ENCODE measurements at places on chromosomes 16 and 17.

DNA sequence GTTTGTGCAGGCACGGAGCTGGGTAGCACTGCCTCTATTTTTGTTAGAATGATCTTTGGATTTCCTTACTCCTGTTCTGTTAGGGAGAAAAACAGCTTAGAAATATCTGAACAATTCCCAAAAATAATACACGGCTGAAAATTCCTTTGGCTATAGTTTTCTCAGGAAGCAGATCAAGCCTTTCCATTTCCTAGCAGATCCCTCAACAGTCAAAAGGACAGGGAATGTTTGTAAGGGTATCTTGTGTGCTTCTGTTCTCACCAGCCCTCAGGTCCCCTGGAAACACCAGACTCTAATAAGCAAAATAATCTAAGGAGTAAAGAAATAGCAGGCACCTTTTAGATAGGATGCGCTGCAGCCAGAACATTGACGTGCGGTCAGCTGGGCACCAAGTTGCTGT, 30.5 kb upstream of the WSB1 start:
- no peak for DNase-seq

DNA sequence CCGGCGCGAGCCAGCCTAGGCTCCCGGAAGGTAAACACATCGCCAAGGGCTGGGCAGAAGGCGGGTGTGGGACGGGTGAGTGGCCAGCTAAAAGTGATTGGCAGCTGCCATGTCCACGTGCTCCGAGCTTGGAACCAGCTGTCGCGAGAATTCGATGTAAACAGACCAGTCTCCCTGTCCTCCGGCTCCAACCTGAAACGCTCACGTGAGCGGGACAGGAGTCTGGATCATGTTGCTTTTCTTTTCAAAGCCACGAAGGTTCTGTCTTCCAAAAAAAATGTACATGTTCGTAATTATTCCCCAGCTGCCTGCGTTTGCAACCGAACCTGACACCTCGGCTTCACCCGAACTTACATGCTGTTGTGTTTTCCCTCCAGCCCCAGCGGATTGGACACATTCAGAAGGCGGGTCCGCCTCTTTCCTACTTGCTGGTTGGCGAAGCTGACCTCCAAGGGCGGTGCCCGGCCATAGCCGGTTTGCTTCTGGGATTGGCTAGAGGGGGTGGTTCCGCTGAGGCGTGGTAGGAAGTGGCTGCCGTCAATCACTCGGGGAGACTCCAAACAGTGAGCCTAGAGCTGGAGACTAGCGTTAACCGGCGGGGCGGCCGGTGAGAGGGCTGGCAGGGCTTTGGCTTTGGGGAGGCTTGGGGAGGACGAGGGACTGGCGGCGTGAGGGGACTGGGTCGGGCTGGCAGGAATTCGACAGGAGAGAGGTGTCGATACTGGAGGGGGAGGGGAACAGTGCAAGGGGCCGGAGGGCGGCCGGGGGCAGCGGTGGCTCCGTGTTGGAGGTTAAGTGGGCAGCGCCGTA, at the start of gene BCAS3:
TSS of gene BCAS3 (plus strand) at position 544 of the 810 bp plus-strand sequence.
- DNase-seq = peak; percentile 100

- DNase-seq = no peak
These were observed 9.7 kb upstream of the WDR45B start for GRCh38 chr17:82657926-82658325.

DNA sequence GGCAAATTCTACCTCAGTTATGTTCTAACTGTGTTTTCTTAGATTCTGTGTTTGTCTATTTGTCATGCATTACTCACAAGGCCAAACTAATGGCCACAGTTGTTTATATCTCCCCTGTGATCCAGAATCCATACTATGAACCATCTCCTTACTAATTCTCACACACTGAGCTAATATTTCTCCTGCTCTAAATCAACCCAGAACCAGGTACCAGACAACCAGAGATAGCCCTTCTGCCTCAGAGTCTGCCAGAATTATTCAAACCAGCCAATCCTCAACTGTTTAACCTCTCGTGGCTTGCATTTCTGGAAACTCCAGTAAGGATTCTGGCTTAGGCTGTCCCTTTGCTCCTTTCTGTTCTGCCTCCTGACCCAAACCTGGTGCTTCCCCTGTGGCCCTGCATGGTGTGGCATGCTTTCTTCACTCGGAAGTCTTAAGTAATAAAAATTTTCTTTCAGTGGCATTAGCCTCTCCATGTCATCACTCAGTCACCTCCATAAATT, 59.4 kb downstream of the EFCAB5 start:
- no peak for DNase-seq

DNA sequence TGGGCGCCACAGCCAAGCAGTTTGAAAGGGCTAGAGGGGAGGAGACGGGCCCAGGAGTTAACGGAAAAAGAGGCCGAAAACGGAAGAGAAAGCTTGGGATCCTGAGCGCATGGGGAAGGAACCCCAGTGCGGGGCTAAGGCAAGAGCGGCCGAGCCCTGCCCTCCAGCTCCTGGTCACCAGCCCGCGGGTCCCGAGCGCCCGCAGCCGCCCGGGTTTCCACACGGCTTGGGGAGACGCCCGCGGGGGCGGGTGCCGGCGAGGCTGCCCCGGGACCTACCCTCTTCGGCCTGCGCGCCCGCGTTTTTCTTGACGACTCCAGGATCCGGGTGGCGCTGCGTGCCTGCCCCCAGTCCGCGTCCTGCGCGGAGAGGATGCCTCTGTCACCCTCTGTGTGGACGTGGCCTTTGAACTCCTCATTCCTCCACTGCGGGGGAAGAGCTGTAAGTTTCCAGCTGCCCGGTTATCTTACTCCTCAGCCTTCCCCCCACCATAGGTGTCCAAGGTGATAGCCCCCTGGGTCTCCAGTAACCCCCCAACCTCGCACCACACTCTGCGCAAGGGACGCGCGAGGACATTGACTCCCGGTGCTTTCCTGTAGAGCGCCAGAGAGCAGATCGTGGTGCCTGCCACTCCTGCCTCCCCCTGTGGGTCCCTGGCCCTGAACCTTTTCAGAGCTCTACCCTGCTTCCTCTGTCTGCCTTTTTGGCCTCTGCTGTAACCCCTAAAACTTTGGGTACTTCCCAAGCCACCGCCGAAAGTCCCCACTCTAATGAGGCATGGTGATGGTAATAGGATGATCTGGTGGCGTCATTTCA, 1.7 kb upstream of the CDH11 start:
- DNase-seq = no peak

DNA sequence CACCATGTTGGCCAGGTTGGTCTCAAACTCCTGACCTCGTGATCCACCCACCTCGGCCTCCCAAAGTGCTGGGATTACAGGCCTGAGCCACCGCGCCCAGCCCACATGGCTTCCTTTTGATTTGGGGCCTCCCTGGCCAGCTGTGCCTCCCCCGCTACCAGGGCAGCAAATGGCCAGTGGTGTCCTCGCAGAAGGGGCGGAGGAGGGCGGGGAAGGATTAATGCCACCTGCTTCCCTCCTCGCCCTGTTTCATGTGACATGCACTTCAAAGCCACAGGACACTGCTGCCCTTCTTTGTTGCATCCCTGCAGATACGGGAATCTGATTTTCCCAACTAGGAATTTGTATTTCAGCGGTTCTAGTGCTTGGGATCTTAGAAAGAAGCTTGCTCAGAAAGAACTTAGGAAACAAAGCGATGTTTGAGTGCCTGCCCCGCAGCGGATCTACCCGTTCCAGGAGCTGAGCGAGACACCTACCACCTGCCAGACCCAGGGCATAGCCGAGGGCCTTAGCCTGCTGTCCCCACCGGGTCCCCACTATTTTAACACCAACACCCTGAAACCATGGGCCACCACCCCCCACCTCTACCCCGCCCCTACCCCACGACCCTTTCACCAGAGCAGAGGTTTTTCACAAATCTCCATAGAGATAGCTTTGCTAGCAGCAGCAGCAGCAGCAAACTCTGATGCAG, 37.7 kb upstream of the CCDC182 start:
- no peak for DNase-seq

- peak; percentile 41 for DNase-seq
These were observed 30.4 kb upstream of the FBXW10B start for GRCh38 chr17:15649861-15650421.

- DNase-seq = no peak
These were observed 1.5 kb downstream of the N4BP1 start for GRCh38 chr16:48608452-48608851.

GRCh38 chr16:90018297-90018651, 982 bp downstream of the DBNDD1 start:
- DNase-seq = no peak

DNA sequence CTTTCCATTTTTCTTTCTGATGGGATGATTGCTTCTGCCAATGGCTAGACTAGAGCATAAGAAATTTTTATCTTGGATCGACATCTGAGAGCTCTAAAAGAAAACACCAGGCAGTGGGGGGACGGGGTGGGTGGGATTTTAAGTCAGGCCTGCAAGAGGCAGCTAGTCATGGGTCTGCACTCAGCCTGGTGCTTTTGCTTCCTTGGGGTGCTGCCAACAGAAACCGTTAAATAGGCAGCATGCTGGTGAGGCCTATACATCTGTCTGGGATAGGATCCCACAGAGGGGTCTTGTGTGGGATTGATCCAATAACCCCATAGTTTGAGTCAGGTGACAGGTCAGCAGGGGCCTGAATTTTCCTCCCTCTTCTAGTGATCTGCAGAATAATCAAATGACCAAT, 26.9 kb downstream of the ZNRF1 start:
- peak; percentile 68 for DNase-seq

- no peak for DNase-seq
These were observed 17.8 kb upstream of the ITGAE start for GRCh38 chr17:3818786-3819185.

- DNase-seq = peak; percentile 49
These were observed 7.4 kb upstream of the EFCAB13 start for GRCh38 chr17:47316311-47316710.

DNA sequence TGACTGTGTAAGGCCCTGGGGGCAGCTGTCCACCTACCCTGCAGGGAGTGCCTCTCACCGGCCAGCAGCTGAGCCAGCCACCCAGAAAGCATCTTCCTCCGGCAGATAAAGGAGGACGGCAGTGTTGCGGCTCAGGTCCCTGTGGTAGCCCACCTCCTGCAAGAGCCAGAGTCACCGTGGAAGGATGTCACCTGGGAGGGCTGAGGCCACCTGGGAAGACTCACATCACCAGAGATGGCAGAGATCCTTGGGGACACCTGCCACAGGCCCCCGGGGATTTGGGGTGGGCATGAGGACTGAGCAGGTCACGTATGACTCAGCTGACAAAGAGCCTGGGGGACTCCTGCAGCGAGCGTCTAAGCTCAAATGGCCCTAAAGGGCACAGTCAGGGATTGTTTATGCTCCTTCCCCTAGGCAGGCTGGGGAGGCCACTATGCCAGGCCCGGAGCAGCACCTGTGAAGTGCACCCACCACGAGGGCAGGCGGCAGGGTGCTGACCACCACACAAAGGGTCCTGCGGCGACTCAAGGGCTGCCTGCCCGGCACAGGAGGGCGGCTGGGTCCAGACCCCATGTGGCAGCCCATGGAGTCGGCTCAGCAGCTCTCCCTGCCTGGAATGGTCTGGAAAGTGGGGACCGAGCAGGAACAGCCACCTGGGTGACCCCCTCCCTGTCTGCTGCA, 44.1 kb downstream of the TNFRSF13B start:
- DNase-seq = no peak

DNA sequence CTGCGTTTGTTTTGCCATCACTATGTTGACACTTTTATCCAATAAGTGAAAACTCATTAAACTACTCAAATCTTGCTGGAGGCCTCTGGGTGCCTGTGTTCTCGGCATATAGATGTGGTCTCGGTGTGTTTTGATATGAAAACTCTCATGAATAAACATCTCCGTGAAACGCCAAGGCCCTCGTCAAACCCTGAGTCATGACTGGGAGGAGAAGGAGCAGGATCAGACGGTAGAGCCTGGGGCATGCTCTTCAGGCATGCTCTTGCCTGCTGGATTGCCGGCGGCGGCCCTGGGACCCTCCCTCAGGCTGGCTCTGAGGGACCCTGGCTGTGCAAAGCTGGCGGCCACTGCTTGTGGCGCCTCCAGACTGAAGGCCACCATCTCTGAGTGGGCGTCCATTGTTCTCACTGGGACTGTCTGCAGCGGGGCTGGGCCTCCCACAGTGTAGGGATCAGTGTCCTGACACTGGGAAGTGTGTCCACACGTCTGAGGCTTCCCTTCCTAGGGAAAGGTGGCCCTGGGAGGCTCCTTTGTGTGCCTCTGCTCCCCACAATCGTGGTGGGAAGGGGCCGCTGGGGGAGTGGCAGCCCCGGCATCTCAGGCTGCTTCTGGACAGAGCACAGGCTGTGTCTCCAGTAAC, 1.7 kb upstream of the NPB start:
- DNase-seq = no peak

DNA sequence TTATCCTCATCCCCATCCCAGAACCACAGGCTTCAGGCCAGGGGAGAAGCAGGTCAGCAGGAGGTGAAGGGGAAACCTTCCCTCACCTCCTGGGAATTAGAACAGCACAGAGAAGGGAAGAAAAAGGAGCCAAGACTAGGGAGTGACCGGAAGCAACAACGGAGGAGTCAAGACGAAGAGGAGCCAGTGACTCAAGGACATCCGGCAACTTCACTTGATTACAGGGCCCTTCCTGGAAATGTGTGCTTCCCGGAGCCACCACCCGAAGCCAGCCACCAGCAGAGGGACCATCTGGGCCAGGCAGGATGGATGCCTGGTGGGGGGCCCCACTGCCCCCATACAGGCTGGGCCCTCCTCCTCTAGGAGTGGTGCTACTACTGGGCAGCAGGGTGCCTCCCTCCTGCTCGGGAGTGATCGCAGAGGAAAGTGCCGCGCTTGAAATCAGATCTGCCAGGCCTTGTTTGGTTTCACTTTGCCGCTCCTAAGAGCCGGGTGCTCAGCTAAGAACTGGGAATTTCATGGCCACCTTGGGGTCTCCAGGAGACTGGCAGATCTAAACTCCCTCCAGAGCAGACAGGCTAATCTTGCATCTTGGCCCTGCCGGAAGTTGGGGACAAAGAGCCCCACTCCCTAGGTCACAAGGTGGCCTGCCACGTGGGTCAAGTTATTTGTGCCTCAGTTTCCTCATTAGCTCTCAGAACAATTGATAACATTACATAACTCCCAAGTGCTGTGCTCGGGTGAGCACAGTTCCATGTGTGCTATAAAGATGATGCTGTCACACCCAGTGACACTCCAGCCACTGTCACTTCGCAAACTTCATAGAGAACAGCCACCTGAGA, 6.6 kb downstream of the CDC42EP4 start:
- peak; percentile 84 for DNase-seq

DNA sequence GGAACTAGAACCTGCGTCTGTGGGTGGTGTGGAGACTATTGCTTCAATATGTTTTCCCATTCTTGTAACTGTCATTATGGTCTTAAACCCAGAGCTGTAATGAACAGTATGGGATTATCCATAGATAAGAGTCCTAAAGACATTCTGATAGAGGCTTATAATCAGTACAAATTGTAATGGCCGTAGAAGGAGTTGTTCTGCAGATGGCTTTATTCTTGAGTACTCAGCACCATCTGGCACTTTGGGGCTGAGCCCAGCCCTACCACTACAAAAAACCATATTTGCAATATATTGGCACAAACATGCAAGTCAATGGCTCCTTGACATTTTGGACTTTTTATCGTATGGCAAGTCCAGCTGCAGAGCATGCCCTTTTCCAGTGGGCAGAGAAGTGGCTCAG, 150.0 kb downstream of the HS3ST4 start:
- no peak for DNase-seq

- no peak for DNase-seq
These were observed 2.1 kb downstream of the RAB40C start for GRCh38 chr16:591892-592517.
